IMR-90 (cell line): ENCODE measurements at places on chromosomes 5 and 9. TPM values are rescaled to one million over a fixed set of nuclear protein-coding genes. Genes with fewer than 3 reads are reported as not detected.
A peak's percentile ranks its signal among the peaks of the same experiment; 100 is the strongest.

Gene CCDC107
- 6.8 and 10.0 TPM in 2 replicates for total RNA-seq

- H3K4me1 ChIP-seq, result peaks cover 26% of the 10 kb centered on the region
- H3K27me3 ChIP-seq, result no peaks in the 10 kb centered on the region
- no peaks in the 10 kb centered on the region for H3K36me3 ChIP-seq
These were observed 242.5 kb downstream of the BNC2 start for GRCh38 chr9:16627967-16628366.

- H3K4me1 ChIP-seq, result peaks cover 25% of the 10 kb centered on the region
- no peak overlapping the region for H3K27ac ChIP-seq
- no peaks in the 10 kb centered on the region for H3K36me3 ChIP-seq
These were observed 86.1 kb downstream of the SH3TC2 start for GRCh38 chr5:148976569-148977381.

GRCh38 chr9:112581469-112582176 lies 95.0 kb downstream of the KIAA1958 start:
- H3K4me1 ChIP-seq, result no peaks in the 10 kb centered on the region; the same call in 1 of the 2 replicates
- no peak overlapping the region for H3K4me3 ChIP-seq
- no peaks in the 10 kb centered on the region for H3K36me3 ChIP-seq
- no peak for DNase-seq

DNA sequence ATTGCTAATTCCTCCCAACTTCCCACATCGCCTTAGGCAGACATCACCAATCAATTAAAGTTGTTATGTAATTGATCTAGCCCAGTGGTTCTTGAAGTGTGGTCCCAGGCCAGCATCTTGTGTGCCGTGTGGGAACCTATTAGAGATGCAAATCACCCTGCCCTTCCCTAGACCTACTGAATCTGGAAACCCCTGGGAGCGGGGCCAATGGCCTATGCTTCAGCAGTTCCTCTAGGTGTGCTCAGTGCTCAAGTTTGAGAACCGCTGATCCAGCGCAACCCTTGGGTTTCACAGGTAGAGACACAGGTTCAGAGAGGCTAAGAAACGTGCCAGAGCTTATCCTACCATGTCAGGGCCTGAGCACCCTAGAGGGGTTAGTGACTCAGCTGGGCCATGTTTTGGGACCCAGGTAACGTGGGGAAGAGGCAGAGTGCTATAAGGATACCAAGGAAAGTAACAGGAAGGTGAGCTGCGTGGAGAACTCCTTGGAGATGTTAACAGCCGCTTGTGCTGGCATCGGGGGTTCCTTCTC lies 4.4 kb downstream of the SLC34A1 start:
- H3K36me3 ChIP-seq, result no peaks in the 10 kb centered on the region
- H3K27ac ChIP-seq, result no peak overlapping the region
- H3K4me1 ChIP-seq, result peaks cover 16% of the 10 kb centered on the region
- H3K27me3 ChIP-seq, result peaks cover 27% of the 10 kb centered on the region
- no peak overlapping the region for H3K4me3 ChIP-seq

Gene PCDHGA7
- 3.3 and 3.4 TPM in 2 replicates for total RNA-seq

GRCh38 chr5:39970117-39970798 lies 545.5 kb upstream of the DAB2 start:
- no peak overlapping the region for H3K27ac ChIP-seq
- no peak overlapping the region for H3K4me3 ChIP-seq
- no peaks in the 10 kb centered on the region for H3K36me3 ChIP-seq
- H3K4me1 ChIP-seq, result no peaks in the 10 kb centered on the region

- no peak overlapping the region for H3K27ac ChIP-seq
- no peak for DNase-seq
- no peaks in the 10 kb centered on the region for H3K36me3 ChIP-seq
These were observed 22.9 kb upstream of the DENND1A start for GRCh38 chr9:123952641-123953495.

DNA sequence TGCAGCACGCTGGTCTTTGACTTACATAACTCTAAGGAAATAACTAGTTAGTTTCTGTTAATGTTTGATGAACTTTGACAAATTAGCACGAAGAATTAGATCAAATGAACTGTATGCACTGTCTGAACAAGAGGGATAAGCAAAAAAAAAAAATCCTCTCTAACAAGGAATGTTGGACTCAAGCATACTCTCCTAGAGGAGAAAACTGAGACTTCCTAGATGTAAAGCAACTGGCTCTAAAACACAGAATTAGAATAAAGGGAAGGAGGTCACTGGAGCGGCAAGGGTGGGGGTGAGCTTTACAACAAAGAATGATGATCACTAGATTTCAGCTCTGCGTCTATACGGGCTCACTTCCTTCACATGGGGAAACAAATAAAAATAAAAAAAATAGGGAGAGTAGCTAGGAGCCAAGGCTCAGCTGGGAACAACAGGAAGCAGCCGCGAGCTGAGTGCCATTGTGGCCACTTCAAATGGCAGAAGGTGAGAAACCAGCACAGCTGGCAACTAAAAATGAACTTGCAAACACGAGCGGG lies 48.7 kb upstream of the CEMIP2 start:
- no peaks in the 10 kb centered on the region; the same call in none of the 2 replicates for H3K27me3 ChIP-seq
- H3K36me3 ChIP-seq, result no peaks in the 10 kb centered on the region
- H3K4me3 ChIP-seq, result no peak overlapping the region

Gene ORM2
- total RNA-seq, result not detected in 2 replicates

Gene CTXN3
- total RNA-seq, result not detected in 2 replicates

Gene MCCC2
- total RNA-seq, result 14.2 and 22.0 TPM in 2 replicates

- no peaks in the 10 kb centered on the region for H3K4me1 ChIP-seq
- no peak overlapping the region for H3K27ac ChIP-seq
- H3K27me3 ChIP-seq, result no peaks in the 10 kb centered on the region
- no peak for DNase-seq
- no peak overlapping the region for H3K4me3 ChIP-seq
These were observed 106.0 kb downstream of the FRMD3 start for GRCh38 chr9:83432104-83432627.

Gene PCA3
- total RNA-seq, result not detected in 2 replicates

DNA sequence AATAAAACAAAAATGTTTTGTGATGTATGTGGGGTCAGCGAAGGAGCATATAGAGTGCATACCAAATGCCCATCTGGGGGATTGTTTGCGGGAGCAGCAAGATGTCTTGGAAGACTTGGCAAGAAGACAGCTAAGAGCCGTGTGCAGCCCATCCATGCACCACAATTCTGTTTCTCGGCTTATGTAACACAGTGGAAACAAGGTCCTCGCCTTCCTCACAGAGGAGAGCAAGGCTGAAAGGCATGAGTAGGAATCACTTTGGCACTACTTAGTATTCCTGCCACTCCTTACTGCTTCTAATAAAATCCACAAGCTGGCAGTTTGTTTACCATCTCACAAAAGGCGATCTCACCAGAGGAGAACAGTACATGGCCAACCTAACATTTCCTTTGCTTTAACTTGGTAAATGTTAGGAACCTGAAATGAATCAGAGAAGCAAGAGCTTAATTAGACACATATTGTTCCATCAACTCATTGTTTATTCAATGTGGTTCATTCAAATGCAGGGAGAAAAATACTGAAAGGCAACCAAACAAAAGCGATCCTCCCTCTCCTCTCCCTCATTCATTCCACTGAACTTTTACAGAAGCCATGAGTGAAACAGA lies 648.1 kb downstream of the ACTL7B start:
- H3K36me3 ChIP-seq, result no peaks in the 10 kb centered on the region
- peak overlapping the region; percentile 23; the same call in 1 of the 2 replicates for H3K27ac ChIP-seq
- peak; percentile 32 for DNase-seq
- no peak overlapping the region for H3K4me3 ChIP-seq

DNA sequence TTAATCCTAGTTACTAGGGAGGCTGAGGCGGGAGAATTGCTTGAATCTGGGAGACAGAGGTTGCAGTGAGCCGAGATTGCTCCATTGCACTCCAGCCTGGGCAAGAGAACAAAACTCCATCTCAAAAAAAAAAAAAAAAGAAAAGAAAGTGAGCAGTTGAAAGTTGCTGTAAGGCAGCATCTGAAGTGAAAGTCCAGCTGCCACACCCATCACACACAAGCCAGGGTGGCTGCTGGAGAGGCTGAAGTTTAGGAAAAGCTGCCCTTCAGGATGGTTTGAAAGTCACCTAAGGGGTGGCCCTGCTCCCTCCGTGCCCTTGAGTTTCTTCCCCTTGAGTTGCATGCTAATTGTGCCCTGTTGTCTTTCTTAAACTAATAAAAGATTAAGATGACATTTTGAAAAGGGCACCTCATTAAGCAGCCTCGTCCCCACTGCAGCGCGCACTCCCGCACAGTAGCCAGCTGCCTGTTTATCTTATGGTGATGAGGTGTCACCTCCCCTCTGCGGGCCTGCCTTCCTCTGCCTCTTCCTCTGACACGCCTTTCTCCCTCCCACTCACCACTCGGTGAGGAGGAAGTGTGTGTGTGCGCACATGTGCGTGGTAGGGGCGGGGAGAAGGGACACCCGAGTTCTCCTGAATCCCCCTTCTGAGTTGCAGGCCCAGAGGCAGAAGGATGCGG lies 104.2 kb upstream of the PANK3 start:
- H3K27me3 ChIP-seq, result no peaks in the 10 kb centered on the region; the same call in 1 of the 2 replicates
- no peak for DNase-seq
- H3K4me1 ChIP-seq, result no peaks in the 10 kb centered on the region

GRCh38 chr5:82045554-82046275 lies 73.9 kb downstream of the ATG10 start:
- DNase-seq, result peak; percentile 76
- no peaks in the 10 kb centered on the region for H3K27me3 ChIP-seq
- H3K4me1 ChIP-seq, result peaks cover 6% of the 10 kb centered on the region
